ENCODE measurements at places on chromosomes 12 and 14. TPM values are rescaled to one million over a fixed set of nuclear protein-coding genes. Genes with fewer than 3 reads are reported as not detected.
A peak's percentile ranks its signal among the peaks of the same experiment; 100 is the strongest.

- H3K27ac ChIP-seq: peak overlapping the region; percentile 36
- H3K4me3 ChIP-seq: no peak overlapping the region
- H3K4me1 ChIP-seq: peaks cover 40% of the 10 kb centered on the region
- no peaks in the 10 kb centered on the region for H3K27me3 ChIP-seq
- no peak for DNase-seq
Measured at GRCh38 chr14:69637503-69638031, 26.2 kb downstream of the SUSD6 start.

DNA sequence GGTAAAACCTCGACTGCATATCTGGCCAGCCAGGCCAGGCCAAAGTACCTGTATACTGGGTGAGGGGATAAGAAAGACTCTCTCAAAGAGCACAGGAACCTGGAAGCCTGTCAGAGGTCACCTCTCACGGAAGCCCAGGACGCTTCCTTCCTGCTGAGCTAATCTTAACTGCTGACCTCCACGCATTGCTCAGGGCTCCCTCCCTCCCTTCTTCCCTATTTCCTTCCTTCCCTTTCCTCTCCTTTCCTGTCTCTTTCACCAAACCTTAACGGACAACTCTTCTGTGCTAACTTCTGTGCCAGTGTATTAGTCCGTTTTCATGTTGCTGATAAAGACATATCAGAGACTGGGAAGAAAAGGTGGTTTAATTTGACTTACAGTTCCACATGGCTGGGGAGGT lies 14.8 kb upstream of the RNASE10 start:
- no peaks in the 10 kb centered on the region for H3K27me3 ChIP-seq
- no peak overlapping the region for H3K27ac ChIP-seq
- DNase-seq: no peak
- H3K4me1 ChIP-seq: no peaks in the 10 kb centered on the region
- H3K4me3 ChIP-seq: no peak overlapping the region

- no peak for DNase-seq
- H3K36me3 ChIP-seq: no peaks in the 10 kb centered on the region
- H3K27ac ChIP-seq: no peak overlapping the region
Measured at GRCh38 chr14:55255979-55256378, 15.2 kb upstream of the FBXO34 start.

Gene LAG3
- 0.41 TPM for polyA plus RNA-seq

GRCh38 chr12:49296836-49297694 lies 2.1 kb downstream of the PRPH start:
- H3K4me3 ChIP-seq: no peak overlapping the region
- H3K4me1 ChIP-seq: peaks cover 7% of the 10 kb centered on the region
- DNase-seq: no peak
- no peak overlapping the region for H3K27ac ChIP-seq

DNA sequence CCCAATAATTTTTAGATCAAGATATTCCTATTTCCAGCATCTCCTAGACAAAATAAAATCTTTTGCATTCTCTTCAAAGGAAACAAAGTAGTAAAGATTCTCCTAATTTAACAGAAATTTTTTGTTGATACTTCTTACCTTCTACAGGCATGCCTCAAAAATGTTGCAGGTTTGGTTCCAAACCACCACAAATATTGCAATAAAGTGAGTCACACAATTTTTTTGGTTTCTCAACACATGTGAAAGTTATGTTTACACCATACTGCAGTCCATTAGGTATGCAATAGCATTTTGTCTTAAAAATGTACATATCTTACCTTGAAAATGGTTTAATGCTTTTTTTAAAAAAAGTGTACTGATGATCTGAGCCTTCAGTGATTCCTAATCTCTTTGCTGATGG lies 65.6 kb upstream of the USP15 start:
- DNase-seq: no peak
- peaks cover 29% of the 10 kb centered on the region for H3K27me3 ChIP-seq
- H3K4me3 ChIP-seq: no peak overlapping the region
- H3K36me3 ChIP-seq: no peaks in the 10 kb centered on the region
- H3K27ac ChIP-seq: no peak overlapping the region

DNA sequence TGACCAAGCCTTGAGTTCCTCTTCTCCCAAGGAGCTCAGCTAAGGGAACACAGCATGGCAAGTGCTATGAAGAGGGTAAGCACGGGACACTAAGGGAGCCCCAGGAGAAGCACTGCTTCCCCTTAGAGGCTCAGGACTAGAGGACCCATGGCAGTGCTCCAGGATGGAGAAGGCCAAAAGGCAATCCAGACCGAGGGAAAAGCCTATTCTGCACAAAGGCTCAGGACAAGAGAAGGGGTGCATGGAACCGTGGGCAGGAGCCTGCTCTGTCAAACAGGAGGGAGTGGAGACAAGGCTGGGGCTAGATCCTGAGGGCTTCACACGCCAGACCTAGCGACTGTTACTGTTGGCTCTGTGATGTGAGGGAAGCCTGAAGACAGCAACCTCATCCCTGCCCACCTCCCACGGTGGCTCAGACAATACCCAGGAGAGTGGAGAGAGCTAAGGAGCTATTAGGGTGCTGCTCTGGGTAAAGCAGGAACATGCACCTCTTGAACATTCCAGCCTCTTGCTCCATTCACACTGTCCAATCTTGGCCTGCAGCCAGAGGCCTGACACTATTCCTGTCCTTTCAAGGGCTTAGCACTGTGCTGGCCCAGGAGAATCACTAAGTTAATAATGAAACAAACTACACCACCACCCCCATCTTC lies 24.2 kb downstream of the OTUB2 start:
- DNase-seq: no peak
- H3K4me3 ChIP-seq: no peak overlapping the region
- no peaks in the 10 kb centered on the region for H3K27me3 ChIP-seq
- no peaks in the 10 kb centered on the region for H3K4me1 ChIP-seq
- no peak overlapping the region for H3K27ac ChIP-seq

DNA sequence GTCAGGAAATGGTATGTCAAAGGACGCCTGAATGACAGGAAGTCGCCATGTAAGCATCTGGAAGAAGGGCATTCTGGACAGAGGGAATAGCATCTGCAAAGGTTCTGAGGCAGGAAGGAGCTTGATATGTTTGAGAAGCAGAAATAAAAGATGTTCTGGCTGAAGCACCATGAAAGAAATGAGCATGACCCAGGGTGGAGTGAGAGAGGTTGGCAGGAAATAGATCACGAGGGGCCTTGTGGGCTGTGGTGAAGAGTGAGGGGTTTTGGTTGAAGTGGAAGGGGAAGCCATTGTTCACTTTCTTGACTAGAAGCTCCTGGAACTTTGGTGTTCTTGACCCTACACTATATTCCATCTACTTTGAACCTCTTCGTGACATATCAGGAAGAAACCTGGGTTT lies 99.4 kb upstream of the PARP11 start:
- H3K4me1 ChIP-seq: no peaks in the 10 kb centered on the region
- no peak overlapping the region for H3K4me3 ChIP-seq
- H3K27me3 ChIP-seq: no peaks in the 10 kb centered on the region

Gene NANOG
- polyA plus RNA-seq: not detected

Gene IL23A
- 0.55 TPM for polyA plus RNA-seq

- no peaks in the 10 kb centered on the region for H3K36me3 ChIP-seq
- DNase-seq: no peak
- H3K4me1 ChIP-seq: no peaks in the 10 kb centered on the region
- no peak overlapping the region for H3K27ac ChIP-seq
- no peak overlapping the region for H3K4me3 ChIP-seq
Measured at GRCh38 chr12:117792471-117792870, 176.3 kb downstream of the KSR2 start.

Gene WSCD2
- not detected for polyA plus RNA-seq

- no peaks in the 10 kb centered on the region for H3K36me3 ChIP-seq
- H3K27me3 ChIP-seq: no peaks in the 10 kb centered on the region
- no peak overlapping the region for H3K27ac ChIP-seq
- no peak overlapping the region for H3K4me3 ChIP-seq
- H3K4me1 ChIP-seq: peaks cover 13% of the 10 kb centered on the region
- peak; percentile 51 for DNase-seq
Measured at GRCh38 chr12:67271976-67272375, 2.8 kb downstream of the CAND1 start.

- H3K4me3 ChIP-seq: no peak overlapping the region
- H3K4me1 ChIP-seq: no peaks in the 10 kb centered on the region
Measured at GRCh38 chr12:49945394-49946080, 5.0 kb upstream of the AQP2 start.

DNA sequence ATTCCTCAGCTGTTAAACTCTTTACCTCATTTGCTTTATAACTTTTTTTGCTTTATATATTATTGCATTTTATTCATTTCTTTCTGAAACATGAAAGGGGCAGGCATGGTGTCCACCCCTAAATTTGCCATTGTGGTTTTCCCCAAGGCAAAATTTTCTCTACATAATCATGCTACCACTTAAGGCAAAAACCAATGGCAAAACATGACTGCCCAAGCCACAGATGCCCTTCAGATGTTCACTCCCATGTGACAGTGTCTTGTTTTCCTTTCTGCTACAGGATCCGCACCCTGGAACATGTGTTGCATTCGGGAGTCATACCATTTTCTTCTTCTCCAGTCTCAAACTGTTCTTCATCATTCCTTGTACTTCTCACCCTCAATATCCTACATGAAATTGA lies 28.3 kb downstream of the TTC5 start:
- DNase-seq: no peak
- no peaks in the 10 kb centered on the region for H3K4me1 ChIP-seq
- H3K27ac ChIP-seq: no peak overlapping the region
- H3K4me3 ChIP-seq: no peak overlapping the region

DNA sequence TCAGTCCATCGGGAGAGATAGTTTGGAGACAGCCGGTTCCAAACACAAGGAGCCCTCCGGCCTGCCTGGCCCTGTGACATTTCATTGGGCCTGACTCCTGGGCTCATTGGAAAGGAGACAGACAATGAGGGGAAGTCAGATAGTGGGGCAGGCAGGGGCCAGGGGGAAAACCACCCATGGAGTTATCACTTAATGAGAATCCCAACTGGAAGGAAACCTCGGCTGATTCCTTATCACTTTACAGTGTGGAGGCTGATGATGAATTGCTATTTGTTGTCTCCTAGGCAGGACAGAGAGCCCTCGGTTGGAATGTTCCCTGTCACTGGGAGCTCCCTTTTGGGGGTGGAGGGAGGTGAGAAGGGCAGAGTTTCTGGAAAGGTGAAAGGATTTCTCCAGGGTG lies 44.4 kb downstream of the TBX5 start:
- no peak overlapping the region for H3K27ac ChIP-seq
- H3K4me3 ChIP-seq: no peak overlapping the region
- no peak for DNase-seq
- H3K36me3 ChIP-seq: peaks cover 77% of the 10 kb centered on the region
- no peaks in the 10 kb centered on the region for H3K27me3 ChIP-seq

DNA sequence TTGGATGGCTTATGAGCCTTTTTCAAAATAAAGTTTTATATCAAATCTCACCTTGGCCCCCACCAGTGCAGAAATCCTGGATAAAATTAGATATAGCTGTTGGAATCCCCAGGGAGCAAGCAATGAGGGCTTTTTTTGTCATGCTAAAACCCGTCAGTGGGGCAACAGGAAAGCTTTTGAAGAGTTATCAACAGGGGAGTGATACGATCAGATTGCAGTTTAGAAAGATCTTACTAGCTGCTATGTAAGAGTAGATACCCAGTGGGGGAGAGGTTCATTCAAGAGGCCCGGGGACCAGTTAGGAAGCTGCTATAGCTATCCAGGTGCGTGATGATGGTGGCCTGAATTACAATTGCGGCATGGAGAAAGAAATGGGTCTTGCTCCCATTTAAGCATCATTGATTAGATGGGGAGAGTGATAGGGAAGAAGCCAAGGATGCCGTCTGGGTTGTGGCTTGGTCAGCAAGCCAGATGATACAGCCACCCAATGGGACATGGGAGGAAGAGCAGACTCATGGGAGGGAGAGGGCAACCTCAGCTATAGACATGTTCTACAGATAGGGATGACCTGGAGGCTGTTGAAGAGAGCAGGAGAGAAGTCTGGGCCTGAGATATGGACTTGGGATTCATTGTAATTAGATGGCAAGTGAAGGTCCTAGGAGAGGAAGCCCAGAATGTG lies 272.4 kb downstream of the DPF3 start:
- no peak for DNase-seq

GRCh38 chr14:51901475-51902024 lies 41.1 kb downstream of the GNG2 start:
- peaks cover 2% of the 10 kb centered on the region for H3K4me1 ChIP-seq
- peaks cover 3% of the 10 kb centered on the region for H3K36me3 ChIP-seq
- H3K27me3 ChIP-seq: no peaks in the 10 kb centered on the region
- DNase-seq: no peak
- no peak overlapping the region for H3K4me3 ChIP-seq

Gene IRAK3
- polyA plus RNA-seq: 0.34 TPM

Gene ANG
- polyA plus RNA-seq: 4.7 TPM

Gene PRR13
- polyA plus RNA-seq: 95.7 TPM

DNA sequence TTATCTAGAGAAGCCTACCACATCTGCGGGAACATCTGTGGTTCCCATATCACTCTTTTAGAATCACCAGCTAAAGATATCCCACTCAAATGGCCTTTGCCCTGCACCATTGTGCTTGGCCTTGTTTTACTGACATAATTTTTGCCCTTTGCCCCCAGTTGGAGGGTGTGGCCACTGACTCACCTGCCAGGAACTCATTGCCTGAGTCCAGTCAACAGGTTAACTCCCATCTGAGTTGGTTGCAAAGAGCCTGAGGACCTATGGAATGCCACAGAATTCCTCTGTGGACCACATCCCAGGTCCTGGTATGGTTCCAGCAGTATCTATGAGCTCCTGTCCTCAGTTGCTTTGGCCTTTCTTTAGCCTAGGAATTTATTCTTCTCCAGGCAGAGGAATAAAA lies 55.7 kb upstream of the PTGR2 start:
- DNase-seq: peak; percentile 60
- H3K27ac ChIP-seq: no peak overlapping the region
- H3K27me3 ChIP-seq: no peaks in the 10 kb centered on the region
- peaks cover 17% of the 10 kb centered on the region for H3K4me1 ChIP-seq
- H3K4me3 ChIP-seq: no peak overlapping the region
- no peaks in the 10 kb centered on the region for H3K36me3 ChIP-seq

DNA sequence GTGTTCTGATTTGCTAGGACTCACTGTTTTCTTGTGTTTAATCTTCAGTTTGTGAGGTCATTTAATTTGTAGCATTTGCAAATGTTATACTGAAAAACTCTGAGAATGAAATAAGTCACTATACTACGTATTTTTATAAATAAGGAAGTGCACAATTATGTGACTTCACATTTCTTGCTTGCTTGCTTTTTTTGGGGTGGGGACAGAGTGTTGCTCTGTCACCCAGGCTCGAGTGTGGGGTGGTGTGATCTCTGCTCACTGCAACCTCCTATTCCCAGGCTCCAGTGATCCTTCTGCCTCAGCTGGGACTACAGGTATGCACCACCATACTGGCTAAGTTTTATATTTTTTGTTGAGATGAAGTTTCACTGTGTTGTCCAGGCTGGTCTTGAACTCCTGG lies 32.7 kb downstream of the RBM25 start:
- no peak overlapping the region for H3K4me3 ChIP-seq
- H3K36me3 ChIP-seq: peaks cover 42% of the 10 kb centered on the region
- no peaks in the 10 kb centered on the region for H3K4me1 ChIP-seq
- no peak for DNase-seq

Gene DPY19L2
- polyA plus RNA-seq: 0.90 TPM

Gene OASL
- not detected for polyA plus RNA-seq

Data from IMR-90 (cell line).